Activated naive CD8-positive, alpha-beta T cell treated with anti-CD3 and anti-CD28 coated beads, Interleukin-2, amount 10 ng/mL, durations not matched to agents 7 days and 5 days (primary cell): ENCODE measurements at places on chromosomes 2 and 18. TPM values are rescaled to one million over a fixed set of nuclear protein-coding genes. Genes with fewer than 3 reads are reported as not detected.

The OSR1 gene
- total RNA-seq, result not detected

DNA sequence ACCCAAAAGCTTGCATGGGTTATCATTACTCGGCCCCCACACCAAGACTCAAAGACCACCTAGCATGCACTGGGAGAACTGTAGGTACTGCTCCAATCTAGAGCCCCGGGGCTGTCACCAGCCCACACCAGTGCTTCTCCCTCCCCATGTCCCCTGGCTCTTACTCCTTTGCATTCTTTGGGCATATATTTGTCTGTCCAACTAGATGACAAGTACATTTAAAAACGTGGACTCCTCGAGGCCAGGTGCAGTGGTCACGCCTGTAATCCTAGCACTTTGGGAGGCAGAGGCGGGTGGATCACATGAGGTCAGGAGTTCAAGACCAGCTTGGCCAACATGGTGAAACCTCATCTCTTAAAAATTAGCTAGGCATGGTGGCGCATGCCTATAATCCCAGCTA lies 7.8 kb downstream of the AFG3L2 start:
- no peak for DNase-seq

GRCh38 chr2:219784178-219784577 lies 156.7 kb downstream of the SLC4A3 start:
- no peak for DNase-seq

The PKP4 gene
- 37.0 TPM for total RNA-seq

The CLHC1 gene
- 18.1 TPM for total RNA-seq

The CCDC121 gene
- total RNA-seq, result 1.6 TPM

The ME2 gene
- total RNA-seq, result 76.3 TPM

- no peak for DNase-seq
These were observed 12.6 kb upstream of the ID2 start for GRCh38 chr2:8669157-8669817.

DNA sequence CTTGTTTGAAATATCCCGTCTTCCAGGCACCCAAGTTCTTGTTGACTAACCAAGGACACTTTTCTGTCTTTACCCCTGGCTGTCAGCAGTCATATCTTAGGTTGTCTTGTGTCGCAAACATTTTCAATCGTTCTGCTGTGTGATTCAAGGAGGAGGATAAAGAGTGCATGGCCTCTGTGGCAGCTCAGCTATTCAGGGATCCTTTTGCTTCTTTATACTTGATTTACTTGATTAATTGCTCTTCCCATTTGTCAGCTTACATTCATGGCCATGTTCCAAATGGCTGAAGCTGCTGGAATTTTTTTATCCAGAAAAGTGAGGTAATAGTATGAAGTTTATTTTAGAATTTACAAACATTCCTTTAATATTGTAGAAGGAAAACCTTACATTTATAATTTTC lies 97.3 kb upstream of the FZD5 start:
- DNase-seq, result no peak

DNA sequence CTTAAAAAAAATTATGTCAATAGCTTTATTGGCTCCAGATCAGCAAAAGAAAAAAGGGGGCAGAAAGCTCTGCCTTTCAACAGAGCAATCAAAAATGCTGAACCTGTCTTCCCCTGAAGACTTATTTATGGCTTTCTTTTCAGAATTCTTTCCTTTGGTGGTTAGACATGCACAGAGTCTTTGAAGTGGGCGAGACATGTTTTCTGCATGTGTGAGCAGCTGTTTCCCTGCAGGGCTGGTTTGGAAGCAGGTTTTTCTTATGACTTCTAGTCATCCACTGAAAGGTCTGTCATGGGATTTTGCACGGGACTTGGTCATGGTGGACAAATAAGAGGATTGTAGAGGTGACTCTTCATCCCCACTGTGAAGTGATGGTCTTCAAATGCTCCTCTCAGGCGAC lies 160.3 kb downstream of the VAPA start:
- no peak for DNase-seq

The INPP5D gene
- total RNA-seq, result 129 TPM
